ENCODE measurements at places on chromosomes 7 and 10.

- no peak for DNase-seq
Measured at GRCh38 chr7:156666368-156667109, 26.0 kb downstream of the RNF32 start.

DNA sequence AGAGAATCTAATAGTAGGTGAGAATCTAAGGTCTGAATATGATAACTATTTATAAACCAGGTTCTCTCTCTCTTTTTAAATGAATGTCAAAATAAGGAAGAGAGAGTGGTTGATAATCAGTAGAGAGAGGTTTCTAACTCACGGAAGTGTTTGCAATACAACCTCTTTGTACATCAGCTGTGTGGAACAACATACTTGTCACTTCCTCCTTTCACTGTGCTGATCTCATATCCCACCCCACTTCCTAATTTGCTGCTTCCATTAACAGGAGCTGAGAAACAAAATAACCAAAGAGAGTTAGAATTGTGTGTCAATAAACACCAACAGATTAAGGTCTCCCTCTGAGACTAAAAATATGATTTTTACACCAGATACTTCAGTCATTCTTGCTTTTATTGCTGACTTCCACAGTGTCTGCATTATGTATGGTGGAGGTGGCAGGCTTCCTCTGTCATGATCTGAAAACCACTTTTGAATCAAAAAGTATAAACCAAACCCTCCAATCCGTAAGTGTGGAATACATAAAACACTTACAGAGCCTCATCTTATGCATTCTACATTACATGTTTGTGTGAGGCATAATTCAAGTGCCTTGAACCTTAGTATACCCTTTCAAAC lies 25.0 kb downstream of the CACUL1 start:
- no peak for DNase-seq

DNA sequence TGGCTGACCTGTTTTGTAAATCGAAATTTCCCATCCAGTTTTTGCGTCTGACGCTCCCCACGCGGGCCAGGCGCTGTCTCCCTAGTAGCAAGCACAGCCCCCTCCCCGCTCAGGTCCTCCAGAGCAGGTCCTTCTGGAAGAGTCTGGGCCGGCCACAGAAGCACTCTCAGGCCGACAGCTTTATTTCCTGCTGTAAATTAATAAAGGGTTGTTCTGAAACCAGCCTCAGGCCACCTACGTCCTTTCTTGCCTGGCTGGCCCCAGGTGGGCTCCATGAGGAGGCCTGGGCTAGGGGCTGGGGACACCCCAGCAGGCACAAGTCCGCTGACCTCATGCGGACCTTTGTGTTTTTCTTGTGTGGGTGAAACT lies 35.2 kb downstream of the CAMK2B start:
- DNase-seq = no peak

DNA sequence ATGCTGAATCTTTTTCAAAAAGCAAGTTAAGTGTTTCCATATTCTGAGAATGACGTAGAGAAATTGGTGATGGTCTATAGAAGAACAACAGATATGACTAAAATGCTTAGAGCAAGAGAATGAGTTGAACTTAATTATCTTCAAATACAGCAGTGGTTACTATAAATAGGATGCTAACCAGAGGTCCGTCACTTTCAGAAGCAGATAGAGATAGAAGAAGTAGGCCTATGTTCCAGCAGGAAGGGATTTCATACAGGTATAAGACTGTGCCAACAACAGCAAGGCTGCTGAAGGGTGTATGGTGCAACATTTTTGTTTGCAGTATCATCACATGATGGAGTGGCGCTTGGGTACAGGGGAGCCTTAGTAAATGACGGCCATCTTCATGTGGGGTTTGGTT lies 68.6 kb downstream of the HBP1 start:
- no peak for DNase-seq

DNA sequence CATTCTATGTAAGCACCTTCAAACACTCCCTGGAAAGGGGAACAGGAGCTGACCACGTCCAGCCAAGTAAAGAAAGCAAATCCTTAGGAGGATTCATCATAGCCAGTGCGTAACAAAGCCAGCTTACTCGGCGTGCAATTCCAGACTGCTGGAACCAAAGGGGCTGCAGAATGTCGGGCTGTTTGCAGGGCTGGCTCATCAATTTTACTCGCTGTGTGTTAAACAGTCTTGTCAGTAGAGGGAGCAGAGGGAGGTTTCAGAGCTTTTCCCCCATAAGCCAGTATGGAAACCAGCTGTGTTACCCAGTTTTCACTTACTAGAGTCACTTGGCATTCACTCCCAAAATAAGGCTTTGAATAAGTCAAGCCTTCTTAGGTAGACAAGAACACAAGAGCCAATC lies 127.1 kb downstream of the KMT2E start:
- DNase-seq = peak; percentile 16

DNA sequence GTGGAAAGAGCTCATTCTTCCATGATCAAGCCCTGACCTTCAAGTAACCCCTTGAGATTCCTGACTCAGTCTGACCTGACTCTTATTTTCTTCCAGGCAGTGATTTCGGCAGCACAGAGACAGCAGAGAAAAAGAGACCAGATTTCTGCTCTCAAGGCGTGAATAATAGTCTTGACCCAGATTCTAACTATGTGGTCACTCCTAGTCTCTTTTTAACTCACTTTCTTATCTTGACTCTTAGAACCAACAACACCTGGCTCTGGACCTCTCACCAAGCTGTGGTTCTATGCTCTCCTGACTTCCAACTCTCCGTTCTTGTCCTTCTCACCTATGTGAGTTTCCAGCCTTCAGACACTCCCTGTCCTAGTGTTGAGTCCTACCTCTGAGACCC lies 36.9 kb upstream of the KDM7A start:
- peak; percentile 23 for DNase-seq

GRCh38 chr10:30111340-30112022 lies 52.1 kb upstream of the JCAD start:
- peak; percentile 50 for DNase-seq
